ENCODE measurements at places on chromosomes 3 and 15. TPM values are rescaled to one million over a fixed set of nuclear protein-coding genes. Genes with fewer than 3 reads are reported as not detected.
A peak's percentile ranks its signal among the peaks of the same experiment; 100 is the strongest.

OIP5 gene
- 4.3 TPM for polyA plus RNA-seq

DGKG gene
- polyA plus RNA-seq, result 0.89 TPM

COL6A6 gene
- polyA plus RNA-seq, result 124 TPM

GPR62 gene
- polyA plus RNA-seq, result 0.54 TPM

REC114 gene
- polyA plus RNA-seq, result not detected

DNA sequence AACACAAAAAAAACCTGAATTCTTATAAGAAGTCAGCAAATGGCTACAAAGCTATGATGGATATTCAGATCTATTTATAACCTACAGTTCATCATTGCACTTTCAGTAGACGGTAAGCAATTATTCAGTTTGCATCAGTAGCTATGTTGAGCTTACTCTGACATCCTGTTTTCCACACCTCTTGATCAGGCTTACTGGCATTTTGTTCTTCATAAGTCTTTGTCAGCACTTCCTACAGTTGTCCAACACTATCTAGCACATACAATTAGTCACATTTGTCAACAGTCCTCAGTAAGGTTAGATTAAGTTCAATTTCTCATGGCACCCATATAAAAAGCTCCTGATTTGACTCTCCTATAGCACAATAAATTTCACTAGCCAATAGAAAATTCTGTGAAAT, 71.2 kb upstream of the ST3GAL6 start:
- no peaks in the 10 kb centered on the region for H3K4me1 ChIP-seq
- no peak overlapping the region for H3K4me3 ChIP-seq
- H3K36me3 ChIP-seq, result no peaks in the 10 kb centered on the region
- no peak for DNase-seq
- H3K27ac ChIP-seq, result no peak overlapping the region

DNA sequence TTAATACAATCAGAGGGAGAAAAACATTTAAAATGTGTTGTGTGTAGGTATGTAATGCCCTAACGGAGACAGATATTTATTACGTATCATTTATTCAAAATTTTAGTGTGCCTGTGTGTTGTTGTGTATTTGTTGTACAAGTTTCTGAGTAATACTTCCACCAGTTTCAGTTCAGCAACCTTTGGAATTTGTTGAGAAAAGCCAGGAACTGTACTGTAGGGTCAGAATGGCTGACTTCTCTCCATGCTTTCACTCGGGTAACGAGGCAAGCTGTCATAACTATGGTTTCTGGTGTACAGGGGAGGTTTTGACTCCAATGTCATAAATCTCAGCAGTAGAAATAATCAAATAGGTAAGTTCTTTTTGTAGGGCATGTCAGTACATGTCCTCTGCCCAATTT, 23.8 kb upstream of the CNTN6 start:
- no peaks in the 10 kb centered on the region for H3K27me3 ChIP-seq
- H3K27ac ChIP-seq, result no peak overlapping the region
- no peak for DNase-seq
- no peaks in the 10 kb centered on the region for H3K4me1 ChIP-seq

- DNase-seq, result no peak
- H3K4me1 ChIP-seq, result no peaks in the 10 kb centered on the region
- no peak overlapping the region for H3K4me3 ChIP-seq
- no peaks in the 10 kb centered on the region for H3K36me3 ChIP-seq
- no peaks in the 10 kb centered on the region for H3K27me3 ChIP-seq
Measured at GRCh38 chr3:145087038-145087437, 1073.9 kb downstream of the PLOD2 start.

- H3K4me1 ChIP-seq, result peaks cover 26% of the 10 kb centered on the region
- no peaks in the 10 kb centered on the region for H3K36me3 ChIP-seq
- H3K27ac ChIP-seq, result no peak overlapping the region
- DNase-seq, result no peak
Measured at GRCh38 chr3:73137736-73138403, 76.4 kb downstream of the EBLN2 start.

DNA sequence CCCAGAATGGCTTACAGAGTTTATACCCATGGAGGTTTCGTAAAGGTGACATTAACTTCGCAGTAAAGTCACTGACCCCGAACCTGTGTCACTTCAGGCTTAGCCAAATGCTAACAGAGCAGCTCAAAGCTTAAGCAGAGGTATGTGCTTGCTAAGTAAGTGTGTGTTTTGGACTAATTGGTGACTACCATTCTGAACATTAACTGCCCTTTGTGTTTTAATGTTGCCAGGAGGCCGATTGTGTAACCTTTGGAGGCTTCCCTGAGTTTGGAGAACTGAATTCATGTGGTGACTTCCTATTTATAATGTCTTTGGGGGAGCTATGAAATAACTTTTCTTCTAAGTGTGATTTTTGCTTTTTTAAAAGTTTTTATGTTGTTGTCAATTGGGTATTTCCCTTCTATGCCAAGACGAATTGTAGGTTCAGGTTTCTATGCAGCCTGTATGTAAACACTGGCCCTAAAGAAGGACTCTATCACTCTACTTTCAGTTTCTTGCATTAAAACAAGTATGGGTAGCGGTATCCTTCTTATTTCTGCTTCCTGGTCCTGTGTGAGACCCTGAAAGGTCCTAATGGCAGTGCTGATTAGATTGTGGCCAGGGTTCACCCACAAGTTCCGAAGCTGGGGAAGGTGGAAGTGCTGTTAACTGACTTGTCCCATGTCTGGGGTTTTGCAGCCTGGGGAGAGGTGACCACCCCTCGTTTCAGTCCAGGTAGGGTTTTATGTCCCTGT, 86.3 kb downstream of the IGF1R start:
- H3K27me3 ChIP-seq, result no peaks in the 10 kb centered on the region
- no peak overlapping the region for H3K4me3 ChIP-seq
- peaks cover 16% of the 10 kb centered on the region for H3K4me1 ChIP-seq
- H3K36me3 ChIP-seq, result no peaks in the 10 kb centered on the region
- DNase-seq, result no peak

- H3K27me3 ChIP-seq, result no peaks in the 10 kb centered on the region
- no peaks in the 10 kb centered on the region for H3K4me1 ChIP-seq
- no peak overlapping the region for H3K27ac ChIP-seq
- H3K4me3 ChIP-seq, result no peak overlapping the region
Measured at GRCh38 chr3:63753567-63753966, 65.5 kb upstream of the C3orf49 start.

GRCh38 chr3:114253505-114253904, 16.1 kb upstream of the ZNF80 start:
- no peaks in the 10 kb centered on the region for H3K4me1 ChIP-seq
- no peak for DNase-seq
- no peak overlapping the region for H3K27ac ChIP-seq
- no peaks in the 10 kb centered on the region for H3K27me3 ChIP-seq
- no peak overlapping the region for H3K4me3 ChIP-seq
- no peaks in the 10 kb centered on the region for H3K36me3 ChIP-seq

DNA sequence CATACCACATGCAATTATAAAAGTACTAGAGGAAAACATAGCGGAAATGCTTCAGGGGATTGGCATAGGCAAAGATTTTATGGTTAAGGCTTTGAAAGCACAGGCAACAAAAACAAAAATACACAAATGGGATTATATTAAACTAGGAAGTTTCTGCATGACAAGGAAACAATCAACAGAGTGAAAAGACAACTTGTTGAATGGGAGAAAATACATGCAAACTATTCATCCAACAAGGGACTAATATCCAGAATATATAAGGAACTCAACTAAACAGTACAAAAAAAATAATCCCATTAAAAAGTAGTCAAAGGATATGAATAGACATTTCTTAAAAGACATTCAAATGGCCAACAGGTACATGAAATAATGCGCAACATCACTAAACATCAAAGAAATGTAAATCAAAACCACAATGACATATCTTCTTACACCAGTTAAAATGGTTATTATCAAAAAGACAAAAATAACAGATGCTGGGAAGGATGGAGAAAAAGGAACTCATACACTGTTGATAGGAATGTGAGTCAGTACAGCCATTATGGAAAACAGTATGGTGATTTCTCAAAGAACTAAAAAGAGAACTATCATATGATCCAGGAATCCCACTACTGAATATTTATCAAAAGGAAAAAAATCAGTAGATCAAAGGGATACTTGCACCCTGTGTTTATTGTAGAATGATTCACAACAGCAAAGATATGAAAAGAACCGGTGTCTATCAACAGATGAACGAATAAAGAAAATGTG, 39.1 kb downstream of the COPS2 start:
- no peaks in the 10 kb centered on the region for H3K4me1 ChIP-seq
- DNase-seq, result no peak
- H3K36me3 ChIP-seq, result no peaks in the 10 kb centered on the region
- no peak overlapping the region for H3K27ac ChIP-seq

- no peaks in the 10 kb centered on the region for H3K27me3 ChIP-seq
- no peak for DNase-seq
- no peaks in the 10 kb centered on the region for H3K36me3 ChIP-seq
- H3K27ac ChIP-seq, result no peak overlapping the region
- H3K4me1 ChIP-seq, result no peaks in the 10 kb centered on the region
Measured at GRCh38 chr3:30597131-30597768, 9.2 kb upstream of the TGFBR2 start.

DNA sequence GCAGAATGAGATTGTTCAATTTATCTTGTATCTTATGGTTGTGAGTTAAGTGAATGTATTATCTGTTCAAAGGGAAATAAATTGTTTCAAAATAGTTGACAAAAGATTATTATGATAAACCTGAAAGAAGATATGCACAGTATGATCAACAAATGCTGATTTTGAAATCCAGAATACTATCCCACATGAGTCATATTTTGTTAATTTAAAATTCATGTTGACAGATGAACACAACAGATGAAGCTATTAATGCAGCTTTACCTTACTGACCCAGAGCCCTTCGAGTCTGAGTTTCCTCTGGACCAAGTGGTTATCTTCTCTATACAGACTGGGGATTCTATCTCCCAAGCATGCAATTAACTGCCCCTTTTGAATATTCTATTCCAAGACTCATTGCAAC, 482.8 kb downstream of the FGF12 start:
- H3K27ac ChIP-seq, result no peak overlapping the region
- no peak for DNase-seq
- H3K36me3 ChIP-seq, result no peaks in the 10 kb centered on the region

DNA sequence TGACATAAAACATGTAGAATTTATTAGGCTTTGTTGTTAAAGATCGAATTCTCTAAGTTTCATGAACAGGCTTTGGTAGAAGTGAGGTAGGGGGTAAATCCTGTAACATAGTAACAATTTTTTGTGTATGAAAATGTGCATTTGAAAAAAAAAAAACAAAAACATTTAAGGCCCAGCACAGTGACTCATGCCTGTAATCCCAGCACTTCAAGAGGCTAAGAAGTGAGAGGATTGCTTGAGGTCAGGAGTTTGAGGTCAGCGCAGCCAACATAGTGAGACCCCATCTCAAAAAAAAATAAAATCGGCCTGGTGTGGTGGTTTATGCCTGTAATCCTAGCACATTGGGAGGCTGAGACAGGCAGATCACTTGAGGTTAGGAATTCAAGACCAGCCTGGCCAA, 26.8 kb upstream of the PPP4R2 start:
- H3K4me1 ChIP-seq, result no peaks in the 10 kb centered on the region
- H3K27ac ChIP-seq, result no peak overlapping the region
- H3K27me3 ChIP-seq, result no peaks in the 10 kb centered on the region
- no peak overlapping the region for H3K4me3 ChIP-seq
- H3K36me3 ChIP-seq, result peaks cover 17% of the 10 kb centered on the region

- H3K4me1 ChIP-seq, result no peaks in the 10 kb centered on the region
- H3K36me3 ChIP-seq, result no peaks in the 10 kb centered on the region
- H3K27ac ChIP-seq, result no peak overlapping the region
- no peak overlapping the region for H3K4me3 ChIP-seq
Measured at GRCh38 chr3:43017004-43017403, 37.9 kb downstream of the GASK1A start.

DNA sequence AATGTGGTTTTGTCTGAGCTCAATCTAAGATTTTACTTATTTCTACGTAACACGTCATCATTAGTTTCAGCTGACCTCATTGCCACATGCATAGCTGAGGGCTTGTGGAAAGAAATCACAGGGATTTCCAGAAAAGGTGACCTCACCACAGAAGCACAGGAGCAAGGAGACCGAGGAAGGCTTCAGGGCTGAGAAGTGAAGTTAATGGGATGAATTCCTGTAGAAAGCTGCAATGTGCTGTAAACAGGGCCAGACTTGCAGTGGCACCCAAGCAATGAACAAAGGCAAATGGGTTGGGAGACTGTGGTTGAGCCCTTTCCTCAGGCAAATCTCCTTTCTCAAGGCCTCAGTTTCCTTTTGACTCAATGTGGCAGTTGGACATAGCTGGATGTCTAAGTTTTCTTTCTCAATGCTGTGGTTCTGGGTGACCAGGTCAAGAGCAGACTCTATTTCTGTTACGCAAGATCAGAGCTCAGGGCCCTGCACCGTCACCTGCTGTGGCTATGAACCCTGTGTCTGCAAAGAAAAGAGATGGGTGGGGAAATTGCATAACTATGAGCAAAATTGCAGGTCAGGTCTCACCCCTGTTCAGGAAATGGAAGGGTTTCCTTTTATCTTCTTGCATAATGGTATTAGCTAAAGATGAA, 252.2 kb upstream of the TBL1XR1 start:
- H3K4me1 ChIP-seq, result peaks cover 14% of the 10 kb centered on the region
- no peaks in the 10 kb centered on the region for H3K27me3 ChIP-seq
- H3K36me3 ChIP-seq, result no peaks in the 10 kb centered on the region
- DNase-seq, result no peak
- H3K27ac ChIP-seq, result no peak overlapping the region

- H3K4me3 ChIP-seq, result no peak overlapping the region
- H3K27ac ChIP-seq, result no peak overlapping the region
- H3K4me1 ChIP-seq, result no peaks in the 10 kb centered on the region
- no peaks in the 10 kb centered on the region for H3K27me3 ChIP-seq
- no peaks in the 10 kb centered on the region for H3K36me3 ChIP-seq
- DNase-seq, result peak; percentile 54
Measured at GRCh38 chr15:49674370-49674769, 53.5 kb downstream of the DTWD1 start.

DNA sequence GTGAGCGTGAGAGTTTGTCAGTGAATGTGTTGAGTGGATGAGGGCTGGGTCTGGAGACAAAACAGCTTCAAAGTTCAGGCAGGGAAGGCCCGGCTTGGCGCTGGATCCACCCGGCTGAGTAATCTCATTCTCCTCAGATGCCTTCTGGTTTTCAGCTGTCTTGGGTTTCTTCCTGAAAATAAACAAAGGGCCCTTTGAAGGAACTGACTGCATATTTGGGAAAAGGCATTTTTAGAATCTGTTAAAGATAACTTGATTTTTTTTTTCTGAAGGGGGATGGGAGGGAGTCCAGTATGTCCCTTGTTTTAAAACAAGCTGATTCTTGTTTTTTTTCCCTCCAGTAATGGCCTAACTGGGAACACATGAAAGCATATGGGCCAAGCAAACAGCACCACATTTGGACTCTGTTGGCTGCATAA, 86.4 kb downstream of the TIGIT start:
- H3K27ac ChIP-seq, result peak overlapping the region; percentile 82
- DNase-seq, result peak; percentile 87
- H3K36me3 ChIP-seq, result peaks cover 7% of the 10 kb centered on the region
- no peaks in the 10 kb centered on the region for H3K27me3 ChIP-seq
- peaks cover 18% of the 10 kb centered on the region for H3K4me1 ChIP-seq

DNA sequence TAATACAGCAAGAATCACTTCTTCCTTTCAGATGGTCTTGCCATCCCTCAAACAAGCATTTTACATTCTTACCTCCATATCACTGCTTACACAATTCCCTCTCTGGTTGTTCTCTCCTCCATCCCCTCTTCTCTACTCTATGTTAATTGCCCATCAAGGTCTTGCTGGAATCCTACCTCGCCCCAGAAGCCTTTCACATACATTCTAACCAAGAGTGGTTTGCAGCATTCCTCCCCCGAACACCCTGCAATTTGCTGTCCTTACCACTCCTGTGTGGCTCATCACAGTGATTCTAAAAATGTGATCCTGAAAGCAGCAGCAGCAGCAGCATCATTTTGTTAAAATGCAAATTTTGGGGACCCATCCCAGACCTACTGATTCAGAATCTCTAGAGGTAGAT, 30.6 kb downstream of the TNIK start:
- H3K27ac ChIP-seq, result no peak overlapping the region
- no peaks in the 10 kb centered on the region for H3K36me3 ChIP-seq
- peaks cover 5% of the 10 kb centered on the region for H3K4me1 ChIP-seq
- no peak overlapping the region for H3K4me3 ChIP-seq
- H3K27me3 ChIP-seq, result no peaks in the 10 kb centered on the region
- no peak for DNase-seq
